ENCODE measurements at places on chromosomes 12 and 14.

DNA sequence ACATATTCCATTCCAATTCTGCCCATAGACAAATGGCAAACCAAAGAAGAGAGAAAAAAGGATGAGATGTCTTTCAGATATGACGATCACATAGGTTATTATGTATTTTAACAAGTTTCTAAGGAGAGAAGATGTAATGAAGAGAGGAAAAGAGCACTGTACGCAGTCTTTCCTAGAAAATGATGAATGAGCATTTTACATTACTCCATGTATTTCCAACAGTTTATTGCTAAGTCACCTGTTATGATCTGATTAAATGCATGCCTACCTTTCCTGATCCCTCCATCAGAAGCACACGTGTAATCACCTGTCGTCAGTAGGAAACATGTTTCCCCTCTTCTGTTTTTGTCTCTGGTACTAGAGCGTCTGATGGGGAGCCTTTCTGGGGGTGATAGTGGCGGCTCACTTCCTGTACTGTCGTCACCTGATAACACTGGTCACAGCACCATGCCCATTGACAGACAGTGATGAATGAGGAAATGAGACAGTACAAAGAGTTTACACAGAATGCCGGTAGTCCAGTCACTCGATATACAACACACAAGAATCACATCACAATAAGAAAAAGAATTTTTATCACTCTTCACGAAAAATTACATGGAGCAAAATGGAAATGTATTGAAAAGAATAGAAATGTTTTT is 161.6 kb downstream of the KCNC2 start:
- no peak for DNase-seq

DNA sequence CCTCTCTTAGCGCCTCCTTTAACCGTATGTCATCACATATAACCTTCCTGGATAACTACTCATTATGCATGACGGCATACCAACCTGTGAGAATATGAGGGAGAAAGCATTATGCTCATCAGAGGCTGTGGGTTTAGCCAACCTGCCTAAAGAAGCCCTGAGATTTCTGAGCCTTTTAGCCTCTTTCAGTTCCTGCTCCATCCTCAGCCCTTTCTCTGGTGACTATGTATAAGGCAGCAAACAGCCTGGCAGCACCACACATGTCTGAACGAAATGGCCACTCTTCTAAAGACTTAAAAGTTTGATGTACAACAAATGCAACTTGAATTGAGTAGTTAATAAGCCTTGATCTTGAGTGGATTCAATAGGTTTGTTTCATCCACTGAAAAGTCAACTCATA is 64.8 kb upstream of the SOX5 start:
- DNase-seq: no peak

DNA sequence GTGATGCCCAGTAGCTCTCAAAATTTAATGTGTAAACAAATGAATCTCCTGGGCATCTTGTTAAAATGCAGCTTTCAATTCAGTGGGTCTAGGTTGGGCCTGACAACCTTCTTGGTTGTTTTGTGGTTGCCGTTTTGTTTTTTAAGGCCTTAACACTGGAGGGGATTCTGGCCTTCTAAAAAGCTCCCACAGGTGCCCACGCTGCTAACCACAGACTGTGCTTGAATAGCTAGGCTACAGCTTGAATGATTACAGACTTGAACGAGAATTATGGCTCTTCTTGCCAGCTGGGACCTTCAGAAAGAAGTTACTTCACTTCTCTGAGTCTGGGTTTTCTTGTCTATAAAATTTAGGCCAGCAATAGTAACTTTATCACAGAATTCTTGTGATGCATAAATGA is 1.3 kb upstream of the FLVCR2 start:
- no peak for DNase-seq

- no peak for DNase-seq
Measured at GRCh38 chr12:64723630-64724029, 35.6 kb downstream of the GNS start.

- peak; percentile 11 for DNase-seq
Measured at GRCh38 chr12:122866379-122866778, 29.5 kb downstream of the VPS37B start.

DNA sequence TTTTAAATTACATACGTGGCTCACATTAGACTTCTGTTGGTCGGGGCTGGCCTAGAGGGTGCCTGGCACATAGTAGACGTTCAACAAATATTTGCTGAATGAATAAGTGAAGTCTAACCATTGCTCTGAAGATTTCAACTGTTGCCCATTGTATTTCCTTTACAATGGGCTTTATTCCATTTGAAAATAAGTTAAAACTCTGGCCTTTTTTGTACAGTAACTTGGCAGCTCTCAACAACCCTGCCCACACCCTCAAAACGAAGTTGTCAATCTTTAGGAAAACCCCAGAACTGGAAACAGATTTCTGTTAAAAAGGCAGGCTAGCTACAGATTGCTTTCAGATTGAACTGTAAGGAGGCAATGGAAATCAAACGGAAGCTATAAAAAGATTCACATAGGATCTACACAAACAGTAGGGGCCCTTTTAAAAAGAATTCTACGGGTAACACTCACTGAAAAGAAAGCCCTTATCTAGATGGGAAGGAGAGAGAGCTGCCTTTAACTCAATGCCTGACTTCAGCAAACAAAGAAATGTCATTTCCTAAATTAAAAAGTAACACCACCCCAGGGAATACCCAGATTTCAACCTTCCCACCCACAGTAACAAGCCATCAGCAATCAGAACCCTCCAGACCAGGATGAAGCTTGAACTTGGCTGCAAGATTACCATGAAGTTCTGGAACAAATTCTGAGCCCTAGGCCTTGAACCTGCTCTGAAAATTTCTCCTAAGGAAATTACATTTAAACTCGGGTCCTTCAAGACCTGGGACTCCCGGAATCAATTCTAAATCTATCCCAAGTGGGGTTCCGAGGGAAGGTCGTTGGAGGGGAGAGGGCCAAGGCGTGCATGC is 1.4 kb downstream of the WSB2 start:
- no peak for DNase-seq
